ENCODE measurements at places on chromosomes 16 and 17. TPM values are rescaled to one million over a fixed set of nuclear protein-coding genes. Genes with fewer than 3 reads are reported as not detected.

Gene ST6GALNAC2
- 0.25 TPM for total RNA-seq

Gene KRTAP1-1
- total RNA-seq: not detected

Gene GP2
- total RNA-seq: not detected

Gene UTS2R
- not detected for total RNA-seq

Gene FOXJ1
- not detected for total RNA-seq

Gene GPR139
- not detected for total RNA-seq

- no peak for DNase-seq
Measured at GRCh38 chr17:64951877-64952276, 32.6 kb upstream of the LRRC37A3 start.

- DNase-seq: no peak
Measured at GRCh38 chr17:7852919-7853690, 1.8 kb upstream of the TMEM88 start.

DNA sequence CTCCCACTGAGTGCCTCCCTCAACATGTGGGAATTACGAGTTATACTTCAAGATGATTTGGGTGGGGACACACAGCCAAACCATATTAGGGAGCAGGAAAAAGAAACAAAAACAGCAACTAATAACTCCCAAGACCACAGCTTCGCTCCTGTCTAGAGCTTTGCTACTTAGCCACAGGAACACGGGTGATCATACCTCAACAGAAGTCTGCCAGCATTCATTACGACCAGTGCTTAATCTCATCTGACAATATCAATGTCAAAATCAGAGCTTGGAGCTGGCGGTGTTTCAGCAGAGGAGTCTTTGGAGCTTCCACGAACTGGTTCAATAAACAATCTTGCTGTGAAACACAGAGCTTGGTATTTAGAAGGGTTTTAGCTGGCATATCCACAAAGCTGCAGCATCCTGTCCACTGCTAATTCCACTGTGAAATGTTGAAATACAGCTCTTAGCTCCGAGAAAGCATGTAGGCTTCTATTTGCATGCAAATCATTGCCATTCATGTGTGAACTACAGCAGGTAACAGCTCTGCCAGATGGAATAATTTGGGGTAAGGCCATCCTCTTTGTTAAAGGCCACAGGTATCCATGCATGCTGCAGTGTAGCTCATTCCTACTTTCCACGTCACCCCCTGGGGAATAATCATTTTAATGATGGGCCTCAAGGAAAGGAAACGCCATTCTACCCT lies 128.4 kb upstream of the GOT2 start:
- DNase-seq: no peak

DNA sequence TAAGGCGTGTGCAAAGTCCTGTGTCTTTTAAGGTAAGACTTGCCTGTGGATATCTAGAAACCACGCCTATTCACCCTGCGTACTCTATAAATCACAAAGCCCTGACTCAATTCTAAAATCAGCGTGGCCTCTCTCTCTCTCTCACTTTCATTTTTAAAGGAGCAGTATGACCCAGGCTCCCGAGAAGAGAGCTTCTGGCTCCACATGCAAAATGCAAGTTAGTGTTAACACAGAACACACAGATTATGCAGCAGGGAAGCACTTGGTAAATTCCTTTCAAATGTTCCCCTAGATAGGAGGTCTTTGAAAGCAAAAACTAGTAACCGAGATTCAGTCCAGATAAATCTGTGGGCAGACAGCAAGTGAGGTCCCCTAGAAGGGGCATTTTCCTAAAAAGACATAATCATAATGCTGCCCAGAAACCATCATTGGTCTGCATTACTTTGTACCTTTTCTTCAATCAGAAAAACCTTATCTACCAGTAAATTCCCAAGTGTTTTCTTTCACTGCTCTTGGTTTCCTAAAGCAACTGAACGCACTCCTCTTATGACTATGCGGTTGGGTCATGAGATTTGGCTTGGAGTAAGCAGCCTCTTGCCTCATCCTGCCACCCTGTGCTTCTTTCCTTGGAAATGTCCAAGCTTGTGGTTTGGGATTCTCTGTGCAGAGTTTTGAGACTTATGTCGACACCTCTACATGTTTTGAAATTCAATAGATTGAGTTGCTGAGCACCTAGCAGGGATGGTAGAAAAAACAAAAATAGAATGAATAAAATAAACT lies 31.7 kb upstream of the KCNJ2 start:
- no peak for DNase-seq

DNA sequence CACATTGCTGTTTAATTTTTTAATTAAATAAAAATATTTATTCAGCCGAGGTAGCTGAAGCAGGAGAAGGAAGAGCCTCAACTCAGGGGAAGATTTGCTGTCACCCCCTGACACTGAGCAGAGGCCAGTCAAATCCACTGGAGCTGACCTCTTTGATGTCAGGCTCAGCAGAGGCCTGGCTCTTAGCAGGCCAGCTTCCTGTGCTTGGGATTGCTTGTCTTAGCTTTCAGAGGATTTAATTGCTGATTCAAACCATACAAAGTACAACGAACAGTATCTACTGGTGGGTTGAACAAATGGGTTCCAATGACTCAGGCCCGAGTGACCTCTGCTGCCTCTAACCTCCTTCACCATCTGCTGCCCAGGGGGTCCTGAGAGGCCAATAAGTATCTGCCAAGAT lies 417.0 kb upstream of the HSBP1 start:
- DNase-seq: no peak

DNA sequence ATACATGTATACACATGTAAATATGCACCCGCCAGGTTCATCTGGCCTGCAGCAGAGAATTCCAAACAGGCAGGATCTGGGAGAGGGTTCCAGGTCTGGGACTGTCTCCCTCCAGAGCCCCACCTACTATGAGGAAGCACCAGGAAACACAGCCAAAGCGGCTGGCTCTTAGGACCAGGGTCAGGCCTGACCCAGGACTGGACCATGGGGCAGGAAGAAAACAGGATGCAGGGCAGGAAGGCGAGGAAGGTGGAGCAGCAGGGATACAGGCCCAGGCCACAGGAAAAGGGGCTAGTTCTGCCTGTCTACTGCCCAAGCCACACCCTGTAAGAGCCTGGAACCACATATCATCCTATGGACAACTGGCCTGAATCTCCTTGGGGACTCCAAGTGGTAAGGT lies 2.2 kb downstream of the HID1 start:
- peak; percentile 51 for DNase-seq

DNA sequence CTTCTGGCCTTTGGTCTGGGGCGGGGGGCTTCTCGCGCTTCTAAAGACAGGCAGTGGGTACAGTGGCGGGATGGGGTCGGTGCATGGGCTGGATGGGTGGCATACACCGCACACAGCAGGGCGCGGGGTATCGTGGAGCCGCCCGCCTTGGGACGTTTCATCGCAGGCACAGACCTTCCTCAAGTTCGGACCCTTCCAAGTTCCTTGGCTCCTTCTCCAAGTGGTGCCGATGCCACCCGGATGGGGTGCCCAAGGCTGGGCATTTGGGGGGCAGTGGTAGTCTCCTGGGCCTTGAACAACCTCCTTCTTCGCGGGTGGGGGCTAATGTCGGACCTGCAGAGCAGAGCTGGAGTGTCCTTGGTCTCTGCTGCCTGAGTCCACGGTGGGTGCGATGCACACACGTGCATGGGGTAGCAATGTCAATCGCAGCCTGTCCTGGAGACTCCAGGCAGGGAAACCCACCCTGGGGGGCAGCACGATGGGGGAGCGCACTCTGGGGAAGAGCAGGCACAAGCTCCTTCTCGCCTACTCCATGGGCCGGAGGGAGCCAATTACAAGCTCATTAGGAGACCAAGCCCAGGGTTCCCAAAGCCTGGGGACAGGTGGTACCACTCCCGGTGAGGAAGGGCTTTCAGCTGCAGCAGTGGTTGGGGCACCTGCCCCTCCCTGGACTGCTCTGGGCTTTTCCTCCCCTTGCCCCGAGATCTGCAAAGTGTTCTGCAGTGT lies 686 bp upstream of the MTSS2 start:
- no peak for DNase-seq

GRCh38 chr17:44829523-44830358 lies at the start of gene GJC1:
GJC1 (minus strand) TSS chr17:44830287; CDS start chr17:44805817, 24,470 bp downstream.
- peak; percentile 50 for DNase-seq

GRCh38 chr17:77909236-77909635 lies 49.3 kb upstream of the TNRC6C start:
- no peak for DNase-seq

DNA sequence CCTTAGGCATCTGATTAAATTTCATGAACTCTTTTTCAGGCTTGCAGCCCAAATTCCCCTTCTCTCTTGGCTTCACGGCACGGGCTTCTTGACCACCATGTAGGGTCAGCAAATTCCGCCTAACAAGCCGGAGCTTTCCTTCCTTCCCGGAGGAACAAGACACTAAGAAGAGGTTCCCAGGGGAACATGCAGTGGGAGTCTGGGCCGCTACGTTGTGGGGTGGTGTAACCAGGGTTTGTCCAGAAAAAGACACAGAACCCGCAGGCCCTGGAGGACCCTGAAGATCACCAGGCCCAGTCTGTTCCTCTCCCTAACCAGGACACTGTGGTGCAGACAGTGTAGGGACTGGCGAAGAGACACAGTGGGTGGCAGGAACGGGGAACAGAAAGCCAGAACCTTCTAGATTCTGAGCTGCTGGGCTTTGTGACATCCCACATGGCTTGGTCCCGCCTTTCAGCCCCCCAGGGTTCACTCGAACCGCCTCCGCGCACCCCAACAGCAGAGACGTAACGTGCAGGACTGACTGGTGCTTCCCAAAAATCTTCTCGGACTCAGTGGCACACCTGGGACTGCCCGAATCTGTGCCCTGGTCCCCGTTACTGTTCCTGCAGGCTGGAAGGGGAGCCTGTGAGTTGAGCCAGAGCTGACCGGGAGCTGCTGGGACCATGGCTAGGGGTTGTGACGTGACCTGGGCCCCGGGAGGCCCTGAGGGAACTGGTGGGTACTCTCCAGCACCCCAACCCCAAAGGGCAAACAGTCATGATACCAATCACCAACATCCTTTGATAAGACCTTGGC lies 55.2 kb downstream of the TBC1D16 start:
- no peak for DNase-seq

- no peak for DNase-seq
Measured at GRCh38 chr16:10169904-10170410, 12.3 kb downstream of the GRIN2A start.

DNA sequence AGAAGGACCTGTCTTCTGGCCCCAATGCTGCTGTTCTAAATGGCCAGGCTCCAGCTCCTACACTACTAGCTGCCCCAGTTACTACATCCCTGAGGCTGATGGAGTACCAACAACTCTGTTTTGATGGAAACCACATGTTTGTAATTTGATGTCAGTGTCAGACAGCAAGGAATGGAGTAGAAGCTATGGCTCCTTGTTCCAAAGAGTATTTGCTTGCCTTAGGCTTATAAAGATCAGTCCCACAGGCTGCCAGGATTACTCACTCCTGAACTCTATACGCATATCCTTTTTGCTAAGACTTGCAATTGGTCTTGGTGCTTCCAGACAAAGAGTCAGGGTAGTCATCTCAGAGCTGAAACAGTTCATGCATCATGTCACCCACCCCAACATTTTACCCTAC lies 139.6 kb downstream of the HS3ST3A1 start:
- no peak for DNase-seq

GRCh38 chr16:79943736-79944135 lies 343.2 kb upstream of the MAF start:
- no peak for DNase-seq

GRCh38 chr17:33335491-33336173 lies 42.5 kb upstream of the ASIC2 start:
- no peak for DNase-seq
